Activated T-cell treated with anti-CD3 and anti-CD28 coated beads, Interleukin-2, amount 50 U/mL, for 72 hours (primary cell): ENCODE measurements at places on chromosomes 2 and 18. TPM values are rescaled to one million over a fixed set of nuclear protein-coding genes. Genes with fewer than 3 reads are reported as not detected.

- no peak overlapping the region for H3K27ac ChIP-seq
- peaks cover 6% of the 10 kb centered on the region for H3K4me1 ChIP-seq
- peaks cover 3% of the 10 kb centered on the region for H3K36me3 ChIP-seq
- H3K4me3 ChIP-seq = no peak overlapping the region
- no peak for DNase-seq
Measured at GRCh38 chr18:47260120-47260923, 8.9 kb upstream of the SKOR2 start.

GRCh38 chr18:50097702-50098101 lies 97.2 kb downstream of the MYO5B start:
- H3K27ac ChIP-seq = no peak overlapping the region
- H3K27me3 ChIP-seq = peaks cover 51% of the 10 kb centered on the region
- no peak overlapping the region for H3K4me3 ChIP-seq
- no peaks in the 10 kb centered on the region for H3K4me1 ChIP-seq
- H3K36me3 ChIP-seq = no peaks in the 10 kb centered on the region

The SERPINB4 gene
- total RNA-seq = not detected

The HJURP gene
- 84.3 TPM for total RNA-seq
